Activated T-helper 9 cell treated with anti-CD3 and anti-CD28 coated beads, Interleukin-2, amount 50 U/mL, for 16 hours (primary cell): ENCODE measurements at places on chromosomes 6 and 20.

- no peak for DNase-seq
Measured at GRCh38 chr6:105739764-105740163, 336.9 kb upstream of the PREP start.

DNA sequence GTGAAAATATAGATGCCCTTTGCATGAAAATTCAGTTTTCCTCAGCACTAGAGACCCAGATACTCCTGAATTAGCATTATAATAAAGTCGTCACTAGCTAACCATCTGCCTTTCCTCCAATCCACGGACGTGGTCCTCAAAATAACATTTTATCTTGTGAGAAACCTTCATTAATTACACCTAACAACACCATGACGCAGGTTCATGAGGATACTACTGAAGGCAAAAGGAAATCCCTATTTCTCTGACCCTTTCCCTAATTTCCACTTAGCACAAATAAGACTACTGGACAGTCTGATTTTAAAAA lies 1.3 kb upstream of the PNISR start:
- no peak for DNase-seq

- DNase-seq, result no peak
Measured at GRCh38 chr6:41371461-41371991, 36.1 kb downstream of the NCR2 start.

DNA sequence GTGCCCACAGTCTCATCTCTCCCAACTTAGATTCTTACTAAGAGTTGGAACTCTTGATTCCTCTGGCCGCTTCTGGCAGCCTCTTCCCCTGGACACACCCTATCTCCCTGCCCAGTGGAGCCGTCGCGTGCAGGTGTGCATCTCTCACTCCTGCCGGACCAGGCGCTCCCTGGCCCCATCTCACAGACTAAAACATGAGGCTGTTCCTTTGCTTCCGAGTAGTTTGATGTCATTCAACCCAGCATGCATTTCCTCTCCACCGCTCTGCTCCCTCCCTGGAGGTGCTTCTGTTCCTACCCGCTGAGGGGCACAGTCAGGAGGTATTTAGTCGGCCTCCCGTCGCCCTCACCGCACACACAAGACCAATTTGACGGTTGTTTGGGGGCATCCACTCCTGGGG lies 228.0 kb upstream of the QKI start:
- no peak for DNase-seq

DNA sequence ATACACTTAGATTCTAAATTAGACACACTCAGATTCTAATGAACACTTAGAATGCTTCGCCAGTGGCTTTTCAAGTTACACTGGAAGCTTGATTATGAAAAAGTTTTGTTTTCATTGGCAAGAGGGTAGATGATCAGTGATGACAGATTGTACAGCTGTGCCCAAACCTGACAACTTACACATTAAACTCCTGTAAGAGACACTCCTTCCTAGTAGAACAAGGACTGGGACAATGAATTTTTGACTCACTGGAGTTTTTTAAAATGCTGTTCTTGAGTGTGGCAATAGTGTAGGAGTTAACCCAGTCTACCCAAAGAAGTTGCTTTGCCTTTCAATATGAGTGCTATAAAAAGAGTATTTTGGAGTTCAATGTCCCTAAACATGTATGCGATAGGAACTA lies 140.8 kb downstream of the SLC16A10 start:
- DNase-seq, result no peak

DNA sequence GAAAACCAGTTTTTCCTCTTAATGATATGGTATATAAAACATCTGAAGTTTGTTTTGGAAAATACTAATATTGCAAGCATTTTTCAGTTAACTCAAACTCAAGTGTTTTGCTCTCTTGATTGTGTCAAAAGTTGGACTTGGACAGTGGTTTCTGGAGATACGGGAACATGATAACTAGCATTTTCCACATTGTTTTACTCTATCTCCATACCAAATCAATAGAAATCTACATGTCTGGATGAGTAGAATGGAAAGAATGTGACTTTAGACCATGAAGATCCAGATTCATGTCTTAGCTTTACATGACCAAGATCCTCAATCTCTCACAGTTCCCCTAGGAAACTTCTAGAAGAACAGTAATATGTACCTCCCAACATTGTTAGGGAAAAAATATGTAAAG lies 22.2 kb upstream of the FBXO30 start:
- no peak for DNase-seq

DNA sequence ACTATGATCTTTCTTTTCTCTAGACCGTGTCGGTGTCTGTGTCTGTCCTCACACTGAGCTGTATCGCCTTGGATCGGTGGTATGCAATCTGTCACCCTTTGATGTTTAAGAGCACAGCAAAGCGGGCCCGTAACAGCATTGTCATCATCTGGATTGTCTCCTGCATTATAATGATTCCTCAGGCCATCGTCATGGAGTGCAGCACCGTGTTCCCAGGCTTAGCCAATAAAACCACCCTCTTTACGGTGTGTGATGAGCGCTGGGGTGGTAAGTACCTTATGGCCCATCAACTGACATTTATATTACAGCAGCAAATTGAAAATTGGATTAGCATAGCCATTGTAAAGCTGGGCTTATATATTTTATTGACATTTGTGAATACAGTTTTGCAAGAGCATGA lies 72.2 kb upstream of the GFRAL start:
- no peak for DNase-seq

- DNase-seq, result no peak
Measured at GRCh38 chr6:36445621-36446020, 2.8 kb downstream of the KCTD20 start.

- no peak for DNase-seq
Measured at GRCh38 chr6:10580570-10580969, 59.4 kb downstream of the GCNT2 start.

DNA sequence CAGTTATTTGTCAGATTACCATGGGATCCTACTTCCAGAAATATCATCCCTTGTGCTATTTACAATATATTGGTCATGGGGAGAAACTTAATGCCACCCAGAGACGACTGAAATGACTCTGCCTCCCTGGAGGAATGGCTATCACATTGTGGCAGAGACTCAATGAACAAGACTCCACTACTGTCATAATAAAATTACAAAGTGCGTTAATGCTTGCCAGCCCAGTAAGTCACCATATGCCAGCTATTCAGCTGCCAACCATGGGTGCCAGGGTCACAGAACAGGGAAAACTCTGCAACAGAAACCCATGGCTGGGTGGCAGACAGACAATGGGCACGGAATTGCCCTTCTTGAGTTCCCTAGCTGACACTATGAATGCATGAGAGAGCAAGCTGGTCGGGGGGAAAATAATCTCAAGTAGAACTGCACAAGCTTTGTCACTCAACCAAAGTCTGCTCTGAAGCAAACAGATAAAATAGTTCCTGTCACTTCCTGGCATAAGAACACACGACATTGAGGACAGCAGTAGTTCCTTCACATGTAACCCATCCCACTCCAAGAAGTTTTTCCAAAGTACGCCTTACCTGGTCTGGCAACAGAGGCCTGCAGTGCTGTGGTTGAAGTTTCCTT lies 32.1 kb downstream of the TP53INP2 start:
- no peak for DNase-seq

DNA sequence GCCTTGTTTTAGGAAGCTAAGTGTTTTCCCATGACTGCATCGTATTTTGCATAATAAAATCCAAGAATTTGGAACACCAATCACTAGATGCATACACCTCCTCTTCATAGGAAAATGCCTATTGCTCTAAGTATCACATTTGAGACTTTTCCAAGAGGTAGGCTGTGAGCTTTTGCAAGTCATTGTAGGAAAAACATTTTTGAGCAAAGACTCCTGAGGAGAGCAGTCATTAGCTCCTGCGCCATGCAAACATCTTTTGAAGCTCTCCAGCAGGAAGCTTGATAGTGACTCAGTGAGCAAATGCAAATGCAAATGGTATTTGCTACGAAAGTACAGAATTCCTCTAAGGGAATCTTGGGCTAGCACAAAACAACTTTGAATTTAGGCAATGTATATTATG lies 750.4 kb downstream of the QKI start:
- DNase-seq, result no peak

- no peak for DNase-seq
Measured at GRCh38 chr6:33886673-33887144, 82.9 kb upstream of the MLN start.

DNA sequence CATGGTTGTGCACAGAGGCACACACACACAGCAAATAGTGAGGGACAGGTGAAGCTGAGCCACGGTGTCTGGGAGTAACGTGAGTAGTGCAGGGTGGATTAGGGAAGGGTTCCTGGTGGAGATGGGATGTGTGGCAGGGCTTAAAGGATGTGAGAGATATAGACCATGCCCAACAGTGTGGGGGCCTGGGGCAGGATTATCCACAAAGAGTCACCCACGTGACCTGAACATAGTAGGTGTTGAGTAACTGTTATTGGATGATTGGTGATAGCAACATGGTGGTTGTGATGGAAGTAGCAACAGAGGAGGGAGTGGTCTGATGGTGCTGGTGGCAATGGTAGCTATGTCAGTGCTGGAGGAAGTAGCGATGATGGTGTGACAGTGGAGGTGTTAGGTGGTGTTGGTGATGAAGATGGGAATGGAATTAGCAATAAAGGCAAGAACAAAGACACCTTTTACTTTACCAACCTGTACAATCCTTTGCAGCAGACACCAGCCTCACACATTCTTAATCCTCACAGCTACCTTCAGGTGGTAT lies 135.1 kb downstream of the MRPL14 start:
- DNase-seq, result no peak

DNA sequence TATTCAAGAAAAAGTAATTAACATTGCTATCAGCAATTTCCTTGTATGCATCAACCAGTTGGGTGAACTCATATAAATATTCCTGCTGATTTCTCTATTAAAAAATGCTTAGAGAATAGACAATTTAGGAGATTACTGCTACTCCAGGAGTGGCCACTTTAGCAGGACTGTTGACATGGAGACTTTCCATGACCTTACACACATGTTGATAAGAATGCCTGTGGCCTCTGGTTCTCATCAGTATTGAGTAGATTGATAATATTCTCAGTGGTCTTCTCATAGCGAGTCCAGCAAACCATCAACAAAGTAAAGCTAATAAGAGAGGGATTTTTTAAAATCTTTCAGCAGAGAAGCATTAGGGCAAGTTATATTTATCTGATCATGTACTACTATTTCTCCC lies 208.4 kb upstream of the MARCKS start:
- no peak for DNase-seq

- DNase-seq, result no peak
Measured at GRCh38 chr6:7526755-7527154, 14.7 kb upstream of the DSP start.

DNA sequence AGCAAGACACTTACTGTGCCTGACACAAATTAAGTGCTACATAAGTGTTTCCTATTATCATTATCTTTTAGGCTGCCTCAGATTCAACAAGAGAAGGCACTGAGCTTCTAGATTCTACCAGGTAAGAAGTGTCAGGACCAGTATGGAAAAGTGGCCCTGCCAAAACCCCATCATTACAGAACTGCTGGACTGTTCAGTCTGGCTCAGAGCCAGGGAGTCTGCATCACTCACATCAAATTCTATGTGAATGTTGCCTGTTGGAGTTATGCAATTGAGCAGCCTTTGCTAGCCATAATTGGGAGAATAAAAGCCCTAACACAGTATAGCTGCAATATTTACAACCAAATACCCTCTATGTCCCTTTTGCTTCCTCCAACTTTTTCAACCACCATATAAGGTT lies 70.9 kb downstream of the ATG5 start:
- DNase-seq, result no peak

DNA sequence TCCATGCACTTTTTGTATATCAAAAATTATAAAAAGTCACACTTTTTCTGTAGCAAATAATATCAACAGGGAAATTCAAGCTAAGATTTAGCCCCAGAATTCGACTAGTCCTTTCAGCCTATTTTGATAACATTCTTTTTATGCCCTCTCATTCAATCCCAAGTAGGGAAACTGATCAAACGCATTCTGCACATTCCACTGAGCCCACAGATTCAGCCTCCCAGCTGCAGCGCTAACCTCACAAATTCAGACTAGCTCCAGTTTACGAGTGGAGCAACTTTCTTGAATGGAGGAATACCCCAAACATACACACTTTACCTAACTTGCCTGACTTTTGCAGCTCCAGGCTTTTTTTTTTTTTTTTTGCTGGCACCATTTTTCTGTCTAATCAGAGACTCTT lies 70.3 kb upstream of the HEY2 start:
- DNase-seq, result no peak

- no peak for DNase-seq
Measured at GRCh38 chr6:151001387-151002056, 136.0 kb downstream of the MTHFD1L start.

GRCh38 chr20:32144898-32145662 lies 35.6 kb downstream of the TM9SF4 start:
- DNase-seq, result no peak

- no peak for DNase-seq
Measured at GRCh38 chr6:56222499-56222898, 24.9 kb downstream of the COL21A1 start.

- no peak for DNase-seq
Measured at GRCh38 chr6:151175662-151176445, 63.9 kb upstream of the AKAP12 start.

- DNase-seq, result no peak
Measured at GRCh38 chr6:164184410-164184809, 769.9 kb downstream of the QKI start.

- no peak for DNase-seq
Measured at GRCh38 chr20:58993332-58994248, 12.5 kb downstream of the NELFCD start.

DNA sequence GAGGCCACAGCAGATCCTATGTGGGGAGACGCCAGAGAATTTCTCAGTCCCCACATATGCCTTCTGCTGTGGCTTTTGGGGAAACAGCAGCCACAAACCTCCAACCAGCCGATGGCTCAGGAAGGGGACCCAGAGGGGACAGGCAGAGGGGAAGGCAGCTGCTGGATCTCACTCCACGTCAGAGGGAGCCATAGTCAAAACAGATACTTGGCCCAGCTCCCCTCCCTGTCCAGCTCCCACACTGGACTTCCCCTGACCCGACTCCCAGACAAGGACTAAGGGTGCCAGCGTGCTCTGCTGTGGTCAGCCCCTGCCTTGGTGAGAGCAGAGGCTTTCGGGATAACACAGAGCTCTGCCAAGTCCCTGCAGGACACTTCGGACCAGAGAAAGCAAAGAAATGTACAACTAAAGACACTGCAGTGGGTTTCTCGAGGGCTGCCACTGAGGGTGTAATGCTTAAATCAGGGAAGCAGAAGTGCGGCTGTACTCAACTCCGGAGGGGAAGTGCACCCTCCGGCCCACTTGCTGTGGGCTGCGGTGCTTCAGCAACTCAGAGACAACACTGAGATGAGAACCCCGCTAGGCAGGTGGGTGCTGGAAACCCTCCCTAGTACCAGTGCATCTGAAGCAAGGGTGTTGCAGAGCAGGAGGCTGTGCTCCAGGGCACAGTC lies 47.2 kb downstream of the RRBP1 start:
- no peak for DNase-seq
